CD4-positive, CD25-positive, alpha-beta regulatory T cell (primary cell): ENCODE measurements at places on chromosomes 3 and 15. TPM values are rescaled to one million over a fixed set of nuclear protein-coding genes. Genes with fewer than 3 reads are reported as not detected.
A peak's percentile ranks its signal among the peaks of the same experiment; 100 is the strongest.

DNA sequence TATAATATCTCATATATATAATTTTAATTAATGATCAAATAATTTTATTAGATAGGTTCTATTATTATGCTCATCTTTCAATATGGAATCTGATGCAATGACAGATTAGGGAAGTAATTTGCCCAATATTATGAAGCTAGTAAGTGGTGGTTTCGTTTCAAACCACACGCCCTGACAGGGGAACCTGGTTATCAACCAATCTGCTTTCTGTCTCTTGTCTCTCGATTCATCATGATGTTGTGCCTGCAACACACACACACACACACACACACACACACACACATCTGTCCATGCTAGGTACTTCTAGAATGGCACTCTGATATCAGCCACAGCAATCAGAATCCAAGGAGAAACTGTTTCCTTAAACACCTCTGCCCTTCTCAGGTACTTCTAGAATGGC lies 128.4 kb downstream of the ZBBX start:
- H3K27me3 ChIP-seq: no peaks in the 10 kb centered on the region
- H3K27ac ChIP-seq: no peak overlapping the region
- no peak for DNase-seq
- no peaks in the 10 kb centered on the region for H3K4me1 ChIP-seq
- H3K36me3 ChIP-seq: no peaks in the 10 kb centered on the region
- no peak overlapping the region for H3K4me3 ChIP-seq

Gene ZCWPW2
- 0.37 TPM for total RNA-seq

GRCh38 chr15:35450492-35450891 lies 95.5 kb downstream of the DPH6 start:
- no peaks in the 10 kb centered on the region for H3K4me1 ChIP-seq
- H3K4me3 ChIP-seq: no peak overlapping the region
- no peak for DNase-seq
- no peak overlapping the region for H3K27ac ChIP-seq
- peaks cover 4% of the 10 kb centered on the region for H3K36me3 ChIP-seq

DNA sequence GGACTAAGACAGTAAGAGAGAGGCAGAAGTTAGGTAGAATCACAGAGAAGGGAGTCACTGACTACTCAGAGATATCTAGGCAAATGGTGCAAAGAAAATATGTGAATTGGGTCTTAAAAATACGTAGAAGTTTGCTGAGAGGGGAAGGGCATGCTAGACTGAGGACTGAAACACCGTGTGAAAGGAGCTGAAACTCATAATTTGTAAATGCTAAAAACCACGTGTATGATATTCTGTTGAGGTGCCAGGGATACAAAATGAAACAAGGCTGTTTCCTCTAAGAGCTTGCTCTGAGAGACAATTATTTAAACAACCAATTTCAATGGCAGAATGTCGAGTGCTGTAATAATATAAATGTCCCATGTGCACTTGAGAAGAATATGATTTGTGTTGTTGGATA lies 47.2 kb downstream of the NCK1 start:
- no peak for DNase-seq
- peak overlapping the region; percentile 58 for H3K27ac ChIP-seq
- peaks cover 61% of the 10 kb centered on the region for H3K4me1 ChIP-seq
- peaks cover 5% of the 10 kb centered on the region for H3K36me3 ChIP-seq

Gene TMEM45A
- total RNA-seq: 0.39 TPM

- H3K27me3 ChIP-seq: no peaks in the 10 kb centered on the region
- DNase-seq: no peak
- no peaks in the 10 kb centered on the region for H3K4me1 ChIP-seq
Observed at GRCh38 chr3:127726894-127727293, 54.1 kb downstream of the ABTB1 start.

Gene ALG3
- total RNA-seq: 22.6 TPM

Gene UBL7
- total RNA-seq: 30.9 TPM

GRCh38 chr3:57943525-57944495 lies 64.4 kb upstream of the FLNB start:
- H3K27ac ChIP-seq: no peak overlapping the region
- H3K4me3 ChIP-seq: no peak overlapping the region
- no peaks in the 10 kb centered on the region for H3K36me3 ChIP-seq
- no peaks in the 10 kb centered on the region for H3K27me3 ChIP-seq
- DNase-seq: no peak
- no peaks in the 10 kb centered on the region for H3K4me1 ChIP-seq

DNA sequence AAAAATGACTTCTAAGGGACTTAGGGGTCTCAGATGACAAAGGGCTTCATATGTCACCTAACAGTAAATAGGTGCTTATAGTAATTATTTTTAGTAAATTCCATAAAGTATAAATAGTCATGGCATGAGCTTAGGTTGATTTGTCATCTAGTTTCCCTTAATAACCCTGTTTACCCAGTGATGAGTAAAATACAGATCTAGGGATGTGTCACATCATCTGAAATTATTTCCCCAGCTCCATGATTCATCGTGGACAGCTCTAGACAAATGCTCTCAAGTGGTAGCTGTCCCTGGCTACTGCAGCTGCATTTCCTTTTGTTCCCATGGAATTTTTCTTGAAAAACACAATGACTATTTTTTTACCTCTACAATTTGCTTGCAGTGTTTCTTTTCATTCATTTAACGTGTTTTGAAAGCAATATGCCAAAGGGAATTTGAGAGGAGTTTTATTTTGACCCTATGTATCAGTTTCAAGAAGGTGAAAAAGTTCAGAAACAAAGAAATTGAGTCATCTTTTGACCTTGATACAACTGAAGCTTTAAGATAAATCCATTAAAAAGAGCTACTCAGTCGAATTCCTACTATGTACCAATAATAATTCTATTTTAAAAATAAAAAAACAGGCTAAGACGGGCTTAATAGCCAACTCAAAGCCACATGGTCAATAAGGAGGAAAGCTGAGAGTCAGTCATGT lies 241.6 kb downstream of the KCNMB2 start:
- H3K27ac ChIP-seq: no peak overlapping the region
- no peak overlapping the region for H3K4me3 ChIP-seq
- DNase-seq: no peak
- H3K27me3 ChIP-seq: no peaks in the 10 kb centered on the region

- H3K27ac ChIP-seq: no peak overlapping the region
- H3K36me3 ChIP-seq: no peaks in the 10 kb centered on the region
- no peak overlapping the region for H3K4me3 ChIP-seq
- no peak for DNase-seq
Observed at GRCh38 chr3:141382571-141382970, 14.3 kb downstream of the ZBTB38 start.

- H3K4me1 ChIP-seq: no peaks in the 10 kb centered on the region
- no peaks in the 10 kb centered on the region for H3K36me3 ChIP-seq
- DNase-seq: peak; percentile 51
- H3K27me3 ChIP-seq: no peaks in the 10 kb centered on the region
- H3K4me3 ChIP-seq: no peak overlapping the region
- no peak overlapping the region for H3K27ac ChIP-seq
Observed at GRCh38 chr3:150495563-150496168, 50.6 kb downstream of the SERP1 start.

GRCh38 chr3:62863648-62864047 lies 11.6 kb downstream of the CADPS start:
- H3K27ac ChIP-seq: no peak overlapping the region
- no peak for DNase-seq
- H3K4me1 ChIP-seq: no peaks in the 10 kb centered on the region
- no peak overlapping the region for H3K4me3 ChIP-seq

Gene GASK1A
- total RNA-seq: not detected

Gene MYO1E
- 1.5 TPM for total RNA-seq

DNA sequence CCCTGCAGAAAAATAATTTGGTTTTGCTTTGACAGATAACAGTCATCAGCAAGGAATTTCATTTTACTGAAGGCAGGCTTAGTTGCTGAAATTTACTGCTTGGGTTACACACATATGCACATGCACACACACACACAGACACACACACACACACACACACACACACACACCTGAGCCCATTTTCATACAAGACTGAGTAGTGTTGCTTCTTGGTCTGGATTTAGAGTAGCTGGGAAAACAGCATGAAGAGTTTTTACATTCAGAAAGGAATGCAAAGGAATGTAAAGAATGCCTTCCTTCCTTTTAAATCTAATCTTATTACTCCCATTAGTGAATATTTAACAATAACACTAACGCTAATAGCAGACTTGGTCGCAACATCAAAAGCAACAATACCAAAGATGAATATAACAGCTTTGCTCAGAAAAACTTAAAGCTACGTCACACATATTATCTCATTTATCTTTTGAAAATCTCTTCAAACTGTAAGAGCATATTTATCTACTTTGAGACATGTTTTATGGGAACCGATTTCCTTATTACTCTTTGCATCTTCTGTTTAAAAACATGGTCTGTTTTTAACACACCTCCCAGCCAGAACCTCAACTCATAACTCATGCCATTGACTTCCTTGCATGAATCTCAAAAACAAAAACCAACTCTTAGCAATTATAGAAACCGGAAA lies 32.5 kb downstream of the RFTN1 start:
- H3K4me3 ChIP-seq: peak overlapping the region; percentile 78
- peak overlapping the region; percentile 82 for H3K27ac ChIP-seq
- peaks cover 65% of the 10 kb centered on the region for H3K4me1 ChIP-seq

DNA sequence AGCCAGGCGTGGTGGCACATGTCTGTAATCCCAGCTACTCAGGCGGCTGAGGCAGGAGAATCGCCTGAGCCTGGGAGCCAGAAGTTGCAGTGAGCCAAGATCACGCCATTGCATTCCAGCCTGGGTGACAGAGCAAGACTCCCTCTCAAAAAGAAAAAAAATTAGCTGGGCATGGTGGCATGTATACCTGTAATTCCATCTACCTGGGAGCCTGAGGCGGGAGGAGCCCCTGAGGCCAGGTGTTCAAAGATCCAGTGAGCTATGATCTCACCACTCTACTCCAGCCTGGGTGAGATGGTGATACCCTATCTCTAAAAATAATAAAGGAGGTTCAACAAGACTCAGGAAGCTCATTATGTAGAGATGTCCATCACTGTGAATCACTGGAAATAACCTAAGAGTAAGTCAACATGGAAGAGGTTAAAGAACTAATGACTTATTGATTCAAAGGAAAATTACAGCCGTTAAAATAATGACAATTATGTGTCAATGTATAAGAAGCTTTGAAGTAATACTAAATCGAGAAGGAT lies 19.8 kb upstream of the RAB7A start:
- H3K36me3 ChIP-seq: no peaks in the 10 kb centered on the region
- DNase-seq: no peak
- H3K27me3 ChIP-seq: no peaks in the 10 kb centered on the region
- H3K4me3 ChIP-seq: no peak overlapping the region
- no peak overlapping the region for H3K27ac ChIP-seq

Gene DPPA2
- total RNA-seq: not detected

DNA sequence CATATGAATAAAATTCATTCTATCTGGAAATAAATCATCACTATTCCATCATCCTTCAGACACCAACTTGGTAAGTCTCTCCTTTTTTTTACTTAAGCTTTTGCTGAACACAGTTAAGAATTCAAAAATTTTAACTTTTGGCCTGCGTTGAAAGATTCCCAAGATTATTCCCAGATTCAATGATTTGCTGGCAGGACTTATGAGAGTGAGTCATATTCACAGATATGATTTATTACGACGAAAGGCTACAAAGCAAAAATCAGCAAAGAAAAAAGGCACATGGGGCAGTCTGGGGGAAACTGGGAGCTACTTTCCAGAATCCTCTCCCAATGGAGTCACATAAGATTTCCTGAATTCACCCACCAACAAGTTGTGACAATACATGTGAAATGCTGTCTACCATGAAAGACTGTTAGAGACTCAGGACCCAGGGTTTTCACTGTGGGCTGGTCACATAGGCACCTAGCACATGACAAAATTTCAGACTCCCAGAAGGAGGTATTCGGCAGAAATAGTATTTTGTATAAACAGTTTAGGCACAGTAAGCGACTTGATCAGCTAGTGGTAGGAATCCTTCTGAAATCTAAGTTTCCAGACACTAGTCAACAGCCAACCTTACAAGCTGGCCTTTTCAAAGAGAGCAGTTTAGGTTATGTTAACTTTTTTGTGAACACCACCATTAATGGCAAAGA lies 82.1 kb downstream of the DLG1 start:
- no peak overlapping the region for H3K4me3 ChIP-seq
- peaks cover 7% of the 10 kb centered on the region for H3K4me1 ChIP-seq
- no peaks in the 10 kb centered on the region for H3K36me3 ChIP-seq
- no peaks in the 10 kb centered on the region for H3K27me3 ChIP-seq

GRCh38 chr3:57397175-57398026 lies 104.9 kb upstream of the ASB14 start:
- H3K36me3 ChIP-seq: no peaks in the 10 kb centered on the region
- H3K27me3 ChIP-seq: peaks cover 4% of the 10 kb centered on the region
- H3K27ac ChIP-seq: no peak overlapping the region
- peak overlapping the region; percentile 61 for H3K4me3 ChIP-seq

Gene SKOR1
- total RNA-seq: 2.5 TPM

DNA sequence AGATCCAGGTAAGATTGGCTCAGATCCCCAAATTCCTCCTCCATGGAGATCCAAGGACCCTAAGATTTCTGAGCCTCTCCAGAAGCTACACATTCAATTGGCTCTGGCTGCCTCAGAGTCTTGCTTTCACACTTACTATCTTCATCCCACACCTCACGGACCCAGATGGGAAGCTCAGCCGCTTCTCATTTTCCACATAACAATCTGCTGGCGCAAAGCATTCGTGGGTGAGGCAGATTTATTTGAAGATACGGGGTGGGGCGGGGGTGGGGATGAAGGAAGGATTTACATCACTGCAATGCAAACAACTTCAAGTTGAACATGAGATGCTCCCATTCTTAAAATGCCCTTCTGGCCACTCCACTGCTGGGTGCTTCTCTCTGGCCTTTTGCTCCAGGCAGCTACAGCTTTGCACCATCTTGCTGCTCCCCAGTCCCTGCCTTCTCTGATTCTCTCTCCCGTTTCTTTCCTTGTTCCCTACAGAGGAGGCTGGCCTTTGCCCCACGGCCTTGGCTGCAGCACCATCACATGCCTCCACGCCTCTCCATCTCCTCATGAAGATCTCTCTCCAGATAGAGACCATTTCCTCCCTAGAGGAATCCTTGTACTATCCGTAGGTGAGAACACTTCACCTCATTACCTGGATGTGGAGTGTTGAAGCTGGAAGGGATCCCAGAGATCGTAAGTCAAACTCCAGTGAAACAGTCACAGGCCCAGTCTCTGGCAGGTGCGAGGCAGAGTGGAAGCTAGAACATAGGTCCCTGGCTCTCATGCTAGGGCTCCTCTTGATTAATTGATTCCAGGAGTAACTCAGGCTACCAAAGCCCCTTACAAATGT lies 175.9 kb downstream of the RPLP1 start:
- H3K36me3 ChIP-seq: no peaks in the 10 kb centered on the region
- DNase-seq: no peak
- H3K4me3 ChIP-seq: no peak overlapping the region

DNA sequence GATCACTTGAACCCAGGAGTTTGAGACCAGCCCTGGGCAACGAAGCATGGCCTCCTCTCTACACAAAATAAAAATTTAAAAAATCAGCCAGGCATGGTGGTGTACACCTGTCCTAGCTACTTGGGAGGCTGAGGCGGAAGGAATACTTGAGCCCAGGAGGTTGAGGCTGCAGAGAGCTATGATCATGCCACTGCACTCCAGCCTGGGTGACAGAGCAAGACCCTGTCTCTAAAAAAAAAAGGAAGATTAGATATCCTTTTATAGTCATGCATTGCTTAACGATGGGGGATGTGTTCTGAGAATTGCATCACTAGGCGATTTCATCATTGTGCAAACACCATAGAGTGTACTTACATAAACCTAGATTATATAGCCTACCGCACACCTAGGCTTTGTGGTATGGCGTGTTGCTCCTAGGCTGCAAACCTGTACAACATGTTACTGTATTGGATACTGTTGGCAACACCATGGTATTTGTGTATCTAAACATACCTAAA lies 12.6 kb downstream of the ALAS1 start:
- H3K4me1 ChIP-seq: no peaks in the 10 kb centered on the region
- no peak for DNase-seq
- peaks cover 92% of the 10 kb centered on the region for H3K36me3 ChIP-seq
- no peak overlapping the region for H3K4me3 ChIP-seq
- no peaks in the 10 kb centered on the region for H3K27me3 ChIP-seq
- H3K27ac ChIP-seq: no peak overlapping the region
